ENCODE measurements at places on chromosomes 1 and 21. TPM values are rescaled to one million over a fixed set of nuclear protein-coding genes. Genes with fewer than 3 reads are reported as not detected.

DAB1 gene
- 11.4 TPM for polyA plus RNA-seq

LRRC38 gene
- not detected for polyA plus RNA-seq

OR10J4 gene
- not detected for polyA plus RNA-seq

CRTC2 gene
- 12.1 TPM for polyA plus RNA-seq

LCE1F gene
- not detected for polyA plus RNA-seq

TDRD5 gene
- not detected for polyA plus RNA-seq

IGSF3 gene
- polyA plus RNA-seq = 81.1 TPM

OLFML2B gene
- 0.68 TPM for polyA plus RNA-seq

PRAMEF6 gene
- polyA plus RNA-seq = not detected

CFHR1 gene
- polyA plus RNA-seq = not detected

CELA2A gene
- not detected for polyA plus RNA-seq

ZNF593OS gene
- polyA plus RNA-seq = not detected

PTPRU gene
- polyA plus RNA-seq = 2.5 TPM

SEC22B gene
- polyA plus RNA-seq = 29.3 TPM

TRABD2B gene
- 0.02 TPM for polyA plus RNA-seq

C1orf159 gene
- 52.6 TPM for polyA plus RNA-seq

ADAMTS4 gene
- not detected for polyA plus RNA-seq

DPYD gene
- 6.7 TPM for polyA plus RNA-seq

LCE3C gene
- polyA plus RNA-seq = not detected

SFN gene
- polyA plus RNA-seq = not detected

TEX50 gene
- not detected for polyA plus RNA-seq

SPRR2D gene
- not detected for polyA plus RNA-seq

GJA8 gene
- not detected for polyA plus RNA-seq

TMOD4 gene
- not detected for polyA plus RNA-seq

TMPRSS2 gene
- not detected for polyA plus RNA-seq

OR2L13 gene
- not detected for polyA plus RNA-seq

EPHB2 gene
- polyA plus RNA-seq = 22.8 TPM

KRTAP19-3 gene
- polyA plus RNA-seq = not detected

Measured in neural cell (in vitro differentiated cells).